ENCODE measurements at places on chromosomes 12 and 14.

- DNase-seq, result no peak
Observed at GRCh38 chr14:105080161-105080560, 14.9 kb upstream of the GPR132 start.

DNA sequence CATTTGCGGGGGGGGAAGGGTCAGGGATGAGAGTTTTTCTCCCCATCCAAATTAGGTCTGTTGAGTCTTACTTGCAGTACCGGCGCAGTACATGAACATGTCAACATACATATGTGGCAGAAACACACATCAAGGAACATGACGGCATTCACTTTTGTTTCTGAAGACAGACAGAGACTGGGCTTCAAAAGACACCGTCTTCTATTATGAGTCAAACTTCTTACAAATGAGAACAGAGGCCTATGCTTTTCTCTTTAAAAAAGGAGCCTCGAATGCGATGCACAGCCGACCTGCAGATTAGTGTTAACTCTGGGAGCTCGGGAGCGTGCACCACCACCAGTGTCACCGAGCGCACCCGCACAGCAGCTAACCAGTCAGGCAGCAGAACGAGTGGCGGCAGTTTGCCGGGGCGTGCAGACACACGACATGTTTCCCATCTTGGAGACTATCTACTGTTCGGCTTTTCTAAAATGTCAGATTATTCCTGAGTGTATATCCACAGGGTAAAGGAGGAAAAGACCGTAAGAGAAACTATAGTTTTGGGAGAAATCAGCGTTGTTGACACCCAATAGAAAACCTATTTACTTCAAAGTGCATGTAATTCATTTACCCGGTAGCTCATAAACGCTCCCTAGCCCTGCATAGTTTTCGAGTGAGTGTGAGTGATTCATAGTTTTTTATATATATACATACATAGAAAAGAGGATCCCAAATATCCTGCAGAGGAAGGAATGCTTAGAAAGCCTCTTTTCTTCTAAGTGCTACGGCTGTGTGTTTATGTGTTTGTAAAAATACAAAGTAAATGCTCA, 33.0 kb downstream of the UBR7 start:
- no peak for DNase-seq

DNA sequence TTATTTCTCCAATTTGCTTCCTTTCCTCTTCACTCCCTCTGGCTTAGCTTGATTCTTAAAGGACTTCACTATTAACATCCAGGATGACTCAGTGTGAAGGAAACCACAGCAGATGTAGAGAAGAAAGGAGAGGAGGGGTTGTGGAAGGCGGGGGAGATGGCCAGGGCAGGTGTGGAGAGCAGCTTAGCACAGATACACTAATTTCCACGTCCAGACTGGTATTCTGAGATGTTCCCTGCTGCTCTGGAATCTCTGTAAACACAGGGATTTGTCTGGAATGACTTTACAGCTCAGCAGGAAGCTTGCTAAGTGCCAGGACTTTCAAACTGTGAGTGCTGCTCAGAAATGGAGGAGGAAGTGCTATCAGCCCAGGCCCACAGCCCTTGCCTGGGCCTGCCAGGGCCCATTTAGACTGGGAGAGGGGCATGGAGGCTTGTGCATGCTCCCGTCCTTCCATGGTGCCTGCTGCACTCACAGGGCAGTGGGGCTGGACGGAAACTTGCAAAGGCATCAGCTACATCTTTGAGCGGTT, 202.5 kb upstream of the DDHD1 start:
- DNase-seq, result no peak

DNA sequence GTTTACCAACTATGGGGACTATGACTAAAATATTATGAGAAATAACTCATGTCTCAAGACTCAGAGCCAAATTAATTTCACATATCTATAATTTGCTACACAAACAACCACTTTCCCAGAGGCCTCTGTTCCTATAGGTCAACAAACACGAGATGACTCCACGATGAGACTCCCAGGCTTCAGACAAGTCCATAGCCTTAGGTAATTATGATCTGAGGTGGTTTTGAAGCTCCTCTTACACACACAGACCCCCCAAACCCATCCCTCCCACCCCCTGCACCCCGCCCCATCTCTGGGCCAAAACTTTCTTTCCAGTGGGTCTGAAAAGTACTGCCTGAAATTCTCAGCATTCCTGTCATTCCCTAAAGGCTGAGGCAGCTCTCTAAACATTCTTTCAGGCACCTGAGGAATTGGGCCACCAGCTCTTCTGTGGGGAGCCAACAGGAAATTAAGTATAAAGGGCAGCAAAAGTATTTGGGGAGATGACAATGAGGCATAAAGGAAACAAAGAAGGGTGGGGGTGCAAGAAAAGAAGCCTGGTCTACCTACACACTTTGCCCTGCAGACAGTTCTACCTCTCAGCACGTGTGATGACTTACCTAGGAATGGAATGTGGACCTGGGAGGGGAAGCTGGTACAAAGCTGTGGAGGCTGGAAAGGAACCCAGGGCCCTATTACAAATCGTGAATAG, 143.6 kb downstream of the PAWR start:
- DNase-seq, result no peak

Measured in NCI-H2029 (cell line).